Activated CD4-positive, alpha-beta memory T cell treated with anti-CD3 and anti-CD28 coated beads for 36 hours (primary cell): ENCODE measurements at places on chromosomes 11 and 22. TPM values are rescaled to one million over a fixed set of nuclear protein-coding genes. Genes with fewer than 3 reads are reported as not detected.

The MUC2 gene
- total RNA-seq: not detected

The OR52I2 gene
- total RNA-seq: not detected

The RAG1 gene
- 0.29 TPM for total RNA-seq

The OTOG gene
- total RNA-seq: not detected

The CALCB gene
- 2.5 TPM for total RNA-seq

The OR5A2 gene
- not detected for total RNA-seq

The MAJIN gene
- 0.21 TPM for total RNA-seq

The CCDC73 gene
- total RNA-seq: not detected

The DSCAML1 gene
- total RNA-seq: 0.29 TPM

The MYBPC3 gene
- not detected for total RNA-seq

The MRGPRX4 gene
- not detected for total RNA-seq

The CBLIF gene
- total RNA-seq: not detected

The UPB1 gene
- total RNA-seq: 0.31 TPM
